GM23338 (cell line): ENCODE measurements at places on chromosomes 5 and 9. TPM values are rescaled to one million over a fixed set of nuclear protein-coding genes. Genes with fewer than 3 reads are reported as not detected.

GRCh38 chr5:125083981-125084380 lies 337.5 kb upstream of the ZNF608 start:
- no peaks in the 10 kb centered on the region for H3K4me1 ChIP-seq
- no peak for DNase-seq
- H3K27me3 ChIP-seq: no peaks in the 10 kb centered on the region
- peaks cover 1% of the 10 kb centered on the region; the same call in 1 of the 2 replicates for H3K36me3 ChIP-seq
- H3K4me3 ChIP-seq: no peak overlapping the region

DNA sequence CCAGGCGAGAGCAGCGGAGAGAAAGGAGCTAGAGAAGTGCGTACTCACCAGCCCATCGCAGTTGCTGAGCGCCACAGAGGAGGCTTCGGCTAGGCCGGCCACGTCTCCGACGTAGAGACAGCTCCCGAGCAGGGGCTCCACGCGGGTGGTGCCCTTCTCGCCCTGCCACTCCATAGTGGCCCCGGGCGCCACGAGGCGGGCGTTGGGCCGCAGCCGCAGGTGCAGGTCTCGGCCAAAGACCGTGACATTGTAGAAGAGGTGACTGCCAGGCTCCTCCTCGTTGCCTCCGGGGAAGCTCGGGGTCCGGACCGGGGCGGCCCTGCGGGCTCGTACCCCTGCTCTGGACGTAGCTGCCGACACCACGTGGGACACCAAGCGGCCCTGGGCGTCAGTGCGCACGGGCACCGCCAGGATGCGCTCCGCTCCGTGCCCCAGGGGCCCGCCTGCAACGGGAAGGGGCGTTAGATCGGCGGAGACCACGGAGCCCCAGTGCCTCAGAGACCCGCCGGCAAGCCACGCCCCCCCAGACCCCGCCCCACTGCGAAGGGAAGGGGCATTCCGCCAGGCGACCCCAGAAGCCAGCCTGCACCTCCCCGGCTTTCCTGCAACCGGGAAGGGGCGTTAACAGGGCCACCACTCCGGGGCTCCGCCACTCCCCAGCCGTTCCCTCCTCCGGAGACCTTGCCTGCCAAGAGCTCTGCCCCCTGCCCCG lies 1.4 kb downstream of the ADAMTS2 start:
- H3K36me3 ChIP-seq: no peaks in the 10 kb centered on the region
- H3K4me3 ChIP-seq: peak overlapping the region; percentile 83
- H3K27me3 ChIP-seq: peaks cover 53% of the 10 kb centered on the region
- DNase-seq: peak; percentile 90

GRCh38 chr5:64958757-64959391 lies 190.1 kb downstream of the CWC27 start:
- no peak overlapping the region for H3K4me3 ChIP-seq
- no peak overlapping the region for H3K27ac ChIP-seq
- no peaks in the 10 kb centered on the region for H3K4me1 ChIP-seq
- 0 out of 2 replicates have a peak, but pooled peaks cover 3% of the 10 kb centered on the region for H3K36me3 ChIP-seq

- H3K4me3 ChIP-seq: no peak overlapping the region
- no peaks in the 10 kb centered on the region for H3K27me3 ChIP-seq
- no peaks in the 10 kb centered on the region for H3K4me1 ChIP-seq
- DNase-seq: no peak
Observed at GRCh38 chr9:31702957-31703356, 681.5 kb upstream of the ACO1 start.

The CCDC152 gene
- 13.9 and 16.2 TPM in 2 replicates for total RNA-seq

DNA sequence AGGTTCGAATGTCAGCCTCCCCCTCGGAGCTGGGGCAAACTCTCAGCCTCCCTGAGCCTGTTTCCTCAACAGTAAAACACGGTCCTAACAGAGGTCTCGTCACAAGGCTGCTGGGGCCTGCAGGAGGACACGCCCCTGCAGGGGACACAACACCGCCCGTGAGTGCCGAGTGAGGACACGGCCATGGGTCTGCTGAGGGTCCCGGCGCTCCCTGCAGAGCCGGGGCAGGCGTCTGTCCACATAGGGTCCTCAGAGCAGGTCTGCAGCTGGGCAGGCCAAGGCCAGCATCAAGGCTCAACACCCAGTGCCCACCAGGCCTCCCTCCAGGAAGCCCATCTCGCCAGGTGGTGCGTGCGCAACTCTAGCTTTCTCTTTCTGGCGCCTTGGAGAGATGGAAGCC lies 125.2 kb downstream of the VAV2 start:
- H3K27me3 ChIP-seq: no peaks in the 10 kb centered on the region
- no peak for DNase-seq
- no peak overlapping the region for H3K27ac ChIP-seq
- no peaks in the 10 kb centered on the region for H3K36me3 ChIP-seq
- H3K4me3 ChIP-seq: no peak overlapping the region
- no peaks in the 10 kb centered on the region; the same call in 1 of the 2 replicates for H3K4me1 ChIP-seq
